Stimulated activated naive CD4-positive, alpha-beta T cell treated with Interleukin-2 at 50 U/mL for 16 hours (primary cell): ENCODE measurements at places on chromosomes 3 and 15.

DNA sequence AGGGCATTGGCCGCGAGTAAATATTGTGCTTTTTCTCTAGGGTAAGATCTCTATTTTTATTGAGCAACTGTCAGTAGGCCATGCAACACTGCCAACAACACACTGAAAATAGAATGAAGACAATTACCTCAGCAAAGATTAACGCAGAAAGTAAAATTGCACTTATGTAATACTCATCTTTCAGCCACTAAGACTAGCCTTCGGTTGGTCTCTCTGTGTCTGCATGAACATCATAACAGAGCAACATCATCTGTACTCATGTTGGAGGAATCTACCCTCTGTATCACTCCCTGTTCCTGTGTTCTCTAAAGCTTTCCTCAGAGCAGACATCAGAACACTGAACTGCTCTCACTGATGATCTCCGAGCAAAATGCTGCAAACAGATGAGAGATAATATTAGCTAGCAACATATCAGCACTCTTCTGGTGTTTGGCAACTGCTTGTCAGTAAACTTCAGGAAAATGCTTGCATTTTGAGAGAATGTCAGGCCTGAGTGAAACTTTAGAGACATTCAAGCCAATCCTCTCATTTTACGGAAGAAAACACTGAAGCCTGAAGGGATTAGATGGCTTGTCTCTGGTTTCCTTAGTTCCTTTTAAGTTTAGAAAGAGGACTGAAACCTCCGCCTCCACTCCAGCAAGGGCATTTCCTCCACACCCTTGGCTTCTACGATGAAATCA, 8.4 kb upstream of the LRRC3B start:
- no peak for DNase-seq

- no peak for DNase-seq
These were observed 84.6 kb downstream of the HCN4 start for GRCh38 chr15:73284090-73284716.

DNA sequence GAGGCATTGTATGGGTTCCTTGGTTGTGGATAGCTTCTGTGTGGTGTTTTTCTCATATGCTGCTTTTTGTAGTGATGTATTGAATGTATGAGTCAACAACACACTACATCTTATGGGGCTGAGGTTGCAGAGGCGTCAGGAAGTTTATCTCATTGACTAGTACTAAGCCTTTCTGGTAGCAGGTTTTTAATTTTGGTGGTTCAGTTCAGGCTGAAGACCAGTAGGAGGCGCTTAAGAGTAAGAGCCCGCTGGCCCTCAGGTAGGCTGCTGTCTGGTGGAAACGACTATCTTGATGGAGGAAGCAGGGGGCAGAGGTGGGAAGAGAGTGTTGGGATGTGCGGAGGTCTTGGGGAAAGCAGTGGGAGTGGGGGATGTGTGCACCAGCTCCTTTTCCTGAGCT, 62.4 kb downstream of the RTP4 start:
- DNase-seq = no peak

GRCh38 chr3:157201648-157202278, 41.8 kb upstream of the CCNL1 start:
- no peak for DNase-seq

GRCh38 chr3:122415104-122415744, 638 bp downstream of the WDR5B start:
- no peak for DNase-seq

DNA sequence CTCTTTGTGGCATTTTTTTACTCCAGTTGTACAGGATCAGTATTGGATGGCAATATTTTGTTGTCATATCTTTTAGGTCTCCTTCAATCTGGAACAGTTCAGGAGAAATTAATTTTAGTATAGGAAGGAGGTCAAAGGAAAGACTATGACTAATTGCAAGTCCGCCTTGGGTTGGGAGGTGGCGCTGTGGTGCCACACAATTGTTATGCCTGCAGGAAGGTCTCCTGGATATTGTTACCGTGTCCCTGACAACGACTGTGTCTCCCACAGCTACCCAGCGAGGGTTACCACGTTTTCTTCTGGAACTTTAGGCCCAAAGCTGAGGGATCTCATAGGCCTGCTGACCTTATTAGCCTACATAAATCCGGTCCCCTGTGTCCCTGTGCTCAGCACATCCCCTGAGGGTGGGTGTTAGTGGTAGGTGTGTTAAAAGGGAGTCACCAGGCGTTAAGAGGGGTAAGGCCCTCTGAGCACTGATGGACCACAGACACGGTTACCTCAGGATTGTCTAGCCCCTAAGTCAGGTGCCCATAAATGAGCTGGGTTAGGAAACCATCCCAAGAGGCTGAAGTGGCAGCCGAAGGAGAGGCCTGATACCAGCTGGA, 31.5 kb downstream of the KCNAB1 start:
- peak; percentile 36 for DNase-seq

- no peak for DNase-seq
These were observed 196.8 kb downstream of the ADAMTSL3 start for GRCh38 chr15:83850501-83851245.

DNA sequence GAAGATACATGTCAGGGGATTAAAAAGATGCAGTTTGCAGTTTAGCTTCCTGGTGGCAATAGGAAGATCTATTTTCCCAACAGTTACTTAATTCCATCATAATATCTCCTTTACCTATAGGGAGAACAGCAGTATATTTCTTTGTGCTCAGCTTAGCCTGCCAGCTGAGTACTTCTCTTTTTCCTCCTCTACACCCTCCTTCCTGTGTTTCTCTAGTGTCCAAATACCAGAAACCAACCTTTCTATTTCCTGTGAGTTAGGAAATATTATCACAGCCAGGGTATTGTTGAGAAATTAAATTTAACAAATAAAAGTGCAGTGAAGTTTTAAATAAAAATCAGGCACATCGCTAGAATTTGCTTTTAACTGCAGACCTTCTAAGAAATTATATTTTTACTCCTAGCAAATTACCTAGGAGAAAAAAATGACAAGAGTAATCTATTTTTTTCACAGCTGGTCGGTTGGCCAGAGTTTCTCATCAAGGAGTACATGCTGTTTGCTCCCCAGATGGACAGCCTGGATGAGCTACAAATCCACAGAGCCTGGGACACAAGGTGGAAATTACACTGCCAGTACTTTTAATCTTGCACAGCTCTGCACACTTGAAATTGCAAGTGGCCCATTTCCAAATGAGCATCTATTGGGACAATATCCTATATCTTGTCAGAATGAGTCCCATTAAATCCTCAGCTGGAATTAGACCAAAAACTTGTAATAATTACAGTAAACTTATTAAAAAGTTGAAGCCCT, 185.2 kb upstream of the CFAP20DC start:
- DNase-seq = no peak

DNA sequence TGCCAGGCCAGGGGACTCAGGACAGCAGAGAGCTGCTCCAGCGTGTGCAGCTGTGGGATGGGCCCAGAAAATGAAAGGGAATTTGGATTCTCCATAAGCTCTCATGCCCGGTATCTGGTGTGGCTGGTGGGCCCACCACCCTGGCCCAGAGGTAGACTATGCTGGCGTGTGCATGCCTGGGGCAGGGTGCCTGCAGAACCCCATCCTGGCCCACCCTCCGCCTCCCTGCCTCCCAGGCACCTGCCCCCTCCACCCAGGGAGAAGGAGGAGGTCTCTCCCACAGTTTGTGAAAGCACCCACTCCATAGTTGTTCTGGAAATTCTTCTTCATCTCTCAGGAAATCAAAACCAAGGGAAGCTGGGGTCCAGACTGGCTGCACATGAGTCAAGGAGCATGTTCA, 112.9 kb downstream of the ADCY5 start:
- DNase-seq = no peak

GRCh38 chr3:124260206-124260915, 268.4 kb upstream of the ROPN1 start:
- no peak for DNase-seq

- peak; percentile 41 for DNase-seq
These were observed 17.8 kb downstream of the EDEM1 start for GRCh38 chr3:5205165-5205941.

- DNase-seq = peak; percentile 2
These were observed 61.6 kb downstream of the TPRG1 start for GRCh38 chr3:189233225-189233858.

DNA sequence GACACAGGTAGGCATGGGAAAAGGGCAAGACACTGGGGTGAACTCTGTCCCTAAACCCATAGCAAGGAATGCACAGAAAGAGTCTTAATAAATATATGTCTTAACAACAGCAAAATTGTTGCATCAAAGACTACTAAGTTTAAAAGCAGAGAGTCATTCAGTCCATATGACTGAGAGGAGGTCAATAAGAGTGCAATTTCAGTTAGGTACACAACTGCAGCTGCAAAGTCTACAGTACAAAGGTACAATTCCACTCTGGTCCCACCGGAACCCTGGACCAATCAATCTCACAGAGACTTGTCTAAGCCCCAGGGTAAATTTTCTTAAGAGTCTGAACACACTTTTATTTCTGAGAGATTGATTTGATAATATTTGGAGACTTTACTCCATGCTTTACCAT, 6.9 kb downstream of the CP start:
- no peak for DNase-seq

- DNase-seq = no peak
These were observed 41.4 kb upstream of the EIF1B start for GRCh38 chr3:40267937-40268724.

- DNase-seq = no peak
These were observed 332.0 kb upstream of the RASGRP1 start for GRCh38 chr15:38896647-38897046.

- DNase-seq = no peak
These were observed 31.2 kb upstream of the USP3 start for GRCh38 chr15:63473007-63473748.

DNA sequence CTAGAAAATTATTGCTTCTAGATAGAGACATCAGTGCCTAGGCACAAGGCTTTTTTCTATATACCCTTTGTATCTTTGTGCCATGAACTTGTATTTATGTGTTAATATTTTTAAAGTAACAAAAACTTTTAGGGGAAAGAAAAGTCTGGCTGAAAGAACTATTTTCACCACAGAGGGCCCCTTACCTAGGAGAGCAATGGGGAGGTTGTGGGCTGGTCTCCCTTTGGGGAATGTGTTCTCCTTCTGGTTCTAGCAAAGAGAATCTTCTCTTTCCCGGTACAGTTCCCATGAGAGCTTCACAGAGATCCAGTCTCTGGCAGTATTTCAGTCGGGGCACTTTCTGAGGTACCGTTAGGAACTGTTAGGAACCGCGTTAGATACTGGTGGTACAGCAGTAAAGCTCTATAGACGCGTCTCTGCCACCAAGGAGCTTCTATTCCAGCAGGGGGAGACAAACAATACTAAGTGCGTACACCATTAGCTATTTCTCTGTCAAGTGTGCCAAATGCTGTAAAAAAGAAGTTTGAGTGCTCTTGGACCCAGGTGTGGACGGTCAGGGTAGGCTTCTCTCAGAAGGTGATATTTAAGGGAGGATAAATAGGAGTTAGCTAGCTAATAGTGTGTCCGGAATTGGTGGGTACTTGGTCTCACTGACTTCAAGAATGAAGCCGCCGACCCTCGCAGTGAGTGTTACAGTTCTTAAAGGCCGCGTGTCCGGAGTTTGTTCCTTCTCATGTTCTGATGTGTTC, 4.6 kb upstream of the EPB42 start:
- peak; percentile 23 for DNase-seq

- DNase-seq = no peak
These were observed 54.6 kb downstream of the PPM1L start for GRCh38 chr3:160810362-160811236.

DNA sequence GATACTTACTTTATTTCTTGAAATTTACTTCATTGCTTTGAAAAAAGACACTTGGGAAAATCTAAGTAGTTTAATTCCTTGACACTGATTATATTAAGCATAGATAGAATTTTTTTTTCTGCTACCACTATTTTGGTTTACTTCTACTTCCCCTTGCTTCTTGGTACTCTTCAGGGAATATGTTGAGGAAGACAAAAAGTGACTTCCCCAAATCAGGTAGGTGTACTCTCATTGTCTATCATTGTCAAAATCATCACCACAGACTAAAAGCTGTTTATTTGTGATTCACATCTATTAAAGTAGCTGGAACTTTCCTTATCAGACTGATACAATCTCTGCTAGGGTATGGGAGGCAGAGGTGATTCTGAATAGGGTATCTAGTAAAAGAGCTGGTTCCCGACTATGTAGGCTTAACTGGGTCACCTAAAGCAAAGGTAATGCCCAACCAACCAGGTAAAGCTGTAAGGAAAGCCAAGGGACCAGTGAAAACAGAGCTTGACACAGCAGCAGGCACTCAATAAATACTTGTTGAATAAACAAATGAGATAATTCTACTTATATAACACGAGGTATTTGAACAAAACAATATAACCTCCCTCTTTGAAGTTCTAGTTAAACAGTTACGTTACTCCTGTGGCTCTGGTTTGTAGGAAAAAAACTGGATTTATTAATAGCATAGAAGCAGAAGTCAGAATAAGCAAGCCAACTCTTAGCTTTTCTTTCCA, 346.9 kb downstream of the PLCL2 start:
- DNase-seq = no peak

GRCh38 chr15:43105778-43106485, at the start of gene UBR1:
Gene UBR1, minus strand, starts transcription at chr15:43106038. Its CDS starts 16 bp downstream, at chr15:43106022.
- peak; percentile 84 for DNase-seq

- no peak for DNase-seq
These were observed 437.1 kb downstream of the SHQ1 start for GRCh38 chr3:72411126-72411525.

DNA sequence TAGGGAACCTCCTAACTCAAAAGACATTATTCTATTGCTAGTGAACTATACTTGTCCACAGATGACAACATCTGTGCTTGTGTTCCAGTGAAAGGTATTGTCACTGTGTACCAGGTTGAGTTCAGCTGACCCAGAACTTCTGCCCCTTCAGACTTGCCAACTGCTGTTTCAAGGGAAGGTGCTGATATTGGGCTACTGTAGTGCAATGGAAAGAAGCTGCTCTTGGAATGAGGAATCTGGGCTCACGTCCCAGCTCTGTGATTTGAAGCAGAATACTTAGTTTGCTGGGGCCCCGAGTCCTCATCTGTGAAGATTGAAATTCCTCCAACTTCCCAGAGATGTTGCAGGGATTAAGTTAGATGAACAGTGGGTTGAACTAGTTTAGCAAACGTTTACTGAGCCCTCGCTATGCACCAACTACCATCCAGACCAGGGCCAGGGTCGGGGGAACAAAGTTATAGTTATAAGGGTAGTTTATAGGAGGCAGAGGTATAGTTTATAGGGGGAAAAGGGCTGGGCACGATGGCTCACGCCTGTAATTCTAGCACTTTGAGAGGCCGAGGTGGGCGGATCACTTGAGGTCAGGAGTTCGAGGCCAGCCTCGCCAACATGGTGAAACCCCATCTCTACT, 15.9 kb upstream of the UMPS start:
- no peak for DNase-seq

- DNase-seq = peak; percentile 44
These were observed 461 bp downstream of the XRN1 start for GRCh38 chr3:142447301-142447851.

DNA sequence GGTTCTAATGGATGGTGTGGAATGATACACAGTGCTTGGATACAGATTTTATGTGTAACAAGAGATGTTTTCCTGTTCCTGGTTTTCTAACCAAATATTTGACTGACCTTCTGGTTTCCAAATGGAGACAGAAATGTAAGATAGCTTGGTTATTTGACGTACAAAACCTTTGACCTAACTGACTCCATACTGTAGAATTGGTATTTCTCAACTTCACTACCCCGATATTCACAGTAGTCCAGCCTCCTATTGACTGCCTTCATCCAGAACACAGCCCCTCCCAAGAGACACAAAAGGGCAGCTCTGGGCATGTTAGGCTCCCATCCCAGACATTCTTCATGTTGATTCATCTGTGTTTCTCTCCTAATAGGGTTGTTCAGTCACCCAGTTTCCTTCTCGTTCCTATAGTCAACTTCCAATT, 33.4 kb downstream of the MYO1E start:
- no peak for DNase-seq
